GM18507 (cell line): ENCODE measurements at places on chromosomes 4 and X.
A peak's percentile ranks its signal among the peaks of the same experiment; 100 is the strongest.

GRCh38 chr4:150061086-150061776 lies 17.0 kb upstream of the DCLK2 start:
- DNase-seq = no peak

DNA sequence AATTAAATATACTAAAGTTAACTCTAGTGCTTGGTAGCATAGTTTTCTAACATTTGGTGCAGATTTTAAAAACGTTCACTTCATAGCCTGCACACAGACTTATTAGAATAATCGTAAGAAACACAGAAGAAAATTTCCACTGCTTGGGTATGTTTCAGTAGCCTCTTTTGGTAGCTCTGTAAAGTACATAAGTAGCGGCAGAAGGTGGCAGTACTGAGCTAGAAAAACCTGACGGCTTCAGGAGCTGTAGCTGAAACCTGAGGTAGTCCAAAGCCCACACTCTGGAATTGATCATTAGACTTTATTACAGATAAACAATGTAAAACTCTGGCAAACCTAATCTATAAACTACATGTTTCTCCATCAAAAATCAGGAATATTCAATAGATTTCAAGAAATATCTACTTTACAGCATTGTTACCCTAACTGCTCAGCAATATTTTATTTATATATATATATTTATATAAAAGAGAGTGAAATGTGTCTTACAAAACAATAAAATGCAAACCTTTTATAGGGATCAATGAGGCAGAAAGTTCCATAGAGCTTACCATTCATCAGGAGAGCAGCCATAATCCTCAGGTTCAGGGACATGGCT lies 88.2 kb downstream of the ATP8A1 start:
- DNase-seq = peak; percentile 8

DNA sequence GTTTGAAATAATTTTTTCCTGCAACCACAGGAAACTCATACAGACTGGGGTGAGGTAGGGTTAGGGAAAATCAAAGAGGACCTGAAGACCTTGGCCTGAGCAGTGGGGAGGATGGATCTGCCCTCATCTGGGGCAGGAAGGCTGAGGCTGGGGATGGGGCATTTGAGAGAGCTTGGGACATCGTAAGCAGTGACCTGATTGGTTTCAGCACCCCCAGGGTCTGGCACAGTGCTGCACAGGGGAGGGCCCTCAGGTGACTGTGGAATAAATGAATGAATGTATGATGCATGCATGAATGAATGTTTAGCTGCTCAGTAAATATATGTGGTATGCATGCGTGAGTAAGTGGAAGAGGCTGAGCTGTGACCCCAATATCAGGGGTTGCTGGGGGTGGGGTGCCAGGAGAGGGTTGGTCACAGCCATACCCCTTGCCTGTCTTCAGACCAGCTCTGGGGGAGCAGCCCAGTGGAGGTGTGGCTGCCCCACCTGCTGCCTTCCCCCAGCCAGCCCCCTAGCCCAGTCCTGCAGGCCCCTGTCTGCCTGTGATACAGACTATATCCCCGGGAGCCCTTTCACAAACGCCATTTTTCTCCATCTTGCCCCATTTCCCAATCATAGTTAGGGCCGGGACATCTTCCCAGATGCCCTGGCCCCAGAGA lies 11.0 kb upstream of the TNIP2 start:
- DNase-seq = no peak

- DNase-seq = no peak
These were observed 71.7 kb downstream of the FAM184B start for GRCh38 chr4:17709763-17710068.

DNA sequence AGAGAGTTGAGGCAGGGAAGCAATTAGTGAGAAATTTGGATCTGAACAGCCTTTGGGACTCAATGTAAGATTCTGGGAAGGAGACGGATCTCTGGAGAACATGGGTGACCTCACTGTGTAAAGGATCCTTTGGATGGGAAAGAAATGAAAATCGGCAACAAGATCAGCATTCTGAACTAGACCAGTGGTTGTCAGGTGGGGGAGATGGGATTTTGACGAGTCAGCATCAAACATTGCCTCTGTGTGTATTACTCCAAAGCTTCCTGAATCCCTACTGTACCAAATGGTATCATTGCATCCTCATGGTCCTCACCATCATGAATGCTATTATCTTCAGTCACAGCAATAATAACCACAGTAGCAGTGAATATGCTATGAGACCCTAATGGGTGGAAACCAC lies 52.8 kb downstream of the PGRMC2 start:
- DNase-seq = no peak

DNA sequence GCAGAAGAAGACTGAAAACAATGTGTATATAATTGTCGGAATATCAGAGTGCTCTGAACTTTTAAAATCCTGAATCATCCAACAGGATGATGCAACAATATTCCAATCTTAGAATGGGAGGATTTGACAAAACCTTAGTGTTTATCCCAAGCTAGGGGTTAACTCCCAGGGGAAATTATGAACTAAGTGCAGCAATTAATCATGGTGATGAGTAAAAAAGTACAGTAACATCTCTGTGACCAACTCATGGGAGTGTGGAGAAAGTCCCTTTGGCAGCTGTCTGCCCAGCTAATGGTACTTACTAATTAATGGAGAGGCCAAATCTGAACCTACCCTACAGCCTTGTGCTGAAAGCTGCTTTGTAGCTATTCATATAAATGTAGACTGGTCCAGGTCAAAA lies 257.6 kb upstream of the DDX53 start:
- DNase-seq = no peak
